CD4-positive, alpha-beta T cell treated with Interleukin-17A for 4 hours (primary cell): ENCODE measurements at places on chromosomes 13 and 19.

DNA sequence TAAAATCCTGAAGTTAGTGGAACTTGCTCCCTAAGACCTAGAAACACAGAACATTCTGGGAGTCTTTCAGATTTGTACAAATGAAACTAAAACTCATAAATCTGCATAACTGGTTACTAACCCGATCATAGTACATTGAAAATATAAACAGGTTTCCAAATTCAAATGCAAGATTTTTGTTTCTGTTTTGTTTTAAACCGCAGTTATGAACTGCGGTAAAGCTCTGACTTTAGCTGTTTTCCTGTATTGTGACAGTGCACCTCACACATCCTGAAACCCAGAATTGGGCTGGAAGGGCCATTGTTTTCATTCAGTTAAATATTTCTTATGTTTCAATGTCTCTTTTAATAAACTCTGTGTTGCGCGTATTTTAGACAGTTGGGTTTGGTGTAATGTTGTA is 204.7 kb downstream of the SHISA2 start:
- DNase-seq = peak; percentile 14

DNA sequence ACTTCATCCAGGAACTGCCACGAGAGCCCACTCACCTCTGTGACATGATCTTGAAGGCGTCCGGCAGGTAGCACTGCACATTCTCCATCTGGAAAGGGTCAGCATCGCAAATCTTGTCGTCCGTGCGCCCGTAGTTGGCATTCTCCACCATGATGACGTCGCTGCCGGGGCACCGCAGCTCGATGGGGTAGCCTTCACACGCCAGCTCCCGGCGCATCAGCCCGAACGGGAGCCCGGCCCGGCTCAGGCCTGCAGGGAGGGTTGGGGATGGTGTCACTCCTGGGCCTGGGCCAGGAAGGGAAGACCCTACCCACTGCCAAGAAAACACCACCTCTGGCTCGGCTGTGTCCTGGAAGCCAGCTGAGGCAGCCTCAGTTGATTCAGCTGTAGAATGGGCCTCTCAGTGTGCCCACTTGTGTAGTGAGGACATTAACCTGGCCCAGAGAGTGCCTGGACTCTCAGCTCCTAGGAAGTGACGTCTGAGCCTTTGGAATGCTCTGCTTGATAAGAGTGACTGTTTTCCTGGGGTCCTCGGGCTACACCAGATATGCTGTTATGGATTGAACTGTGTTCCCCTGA is 28.4 kb downstream of the ADGRL1 start:
- no peak for DNase-seq

DNA sequence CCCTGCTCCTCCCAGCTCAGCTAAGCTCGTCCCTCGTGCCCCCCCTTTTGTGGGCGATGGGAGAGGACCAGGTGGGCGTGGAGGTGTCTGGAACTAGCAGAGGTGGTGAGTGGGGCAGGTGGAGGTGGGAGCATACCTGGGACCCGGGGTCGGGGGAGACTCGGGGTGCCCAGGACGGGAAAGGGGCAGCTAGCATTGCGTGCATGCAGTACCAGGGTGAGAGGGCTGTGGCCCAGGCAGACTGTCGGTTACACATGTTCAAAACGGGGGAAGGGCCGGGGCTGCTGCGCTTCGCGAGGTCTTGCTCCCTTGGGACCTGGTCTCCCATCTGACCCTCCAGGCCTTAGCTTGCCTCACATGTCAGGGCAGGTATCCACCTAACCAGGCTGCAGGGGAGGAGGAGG is 9.1 kb downstream of the TLE5 start:
- no peak for DNase-seq

- peak; percentile 88 for DNase-seq
Measured at GRCh38 chr19:36604656-36605100, 435 bp upstream of the ZNF382 start.

DNA sequence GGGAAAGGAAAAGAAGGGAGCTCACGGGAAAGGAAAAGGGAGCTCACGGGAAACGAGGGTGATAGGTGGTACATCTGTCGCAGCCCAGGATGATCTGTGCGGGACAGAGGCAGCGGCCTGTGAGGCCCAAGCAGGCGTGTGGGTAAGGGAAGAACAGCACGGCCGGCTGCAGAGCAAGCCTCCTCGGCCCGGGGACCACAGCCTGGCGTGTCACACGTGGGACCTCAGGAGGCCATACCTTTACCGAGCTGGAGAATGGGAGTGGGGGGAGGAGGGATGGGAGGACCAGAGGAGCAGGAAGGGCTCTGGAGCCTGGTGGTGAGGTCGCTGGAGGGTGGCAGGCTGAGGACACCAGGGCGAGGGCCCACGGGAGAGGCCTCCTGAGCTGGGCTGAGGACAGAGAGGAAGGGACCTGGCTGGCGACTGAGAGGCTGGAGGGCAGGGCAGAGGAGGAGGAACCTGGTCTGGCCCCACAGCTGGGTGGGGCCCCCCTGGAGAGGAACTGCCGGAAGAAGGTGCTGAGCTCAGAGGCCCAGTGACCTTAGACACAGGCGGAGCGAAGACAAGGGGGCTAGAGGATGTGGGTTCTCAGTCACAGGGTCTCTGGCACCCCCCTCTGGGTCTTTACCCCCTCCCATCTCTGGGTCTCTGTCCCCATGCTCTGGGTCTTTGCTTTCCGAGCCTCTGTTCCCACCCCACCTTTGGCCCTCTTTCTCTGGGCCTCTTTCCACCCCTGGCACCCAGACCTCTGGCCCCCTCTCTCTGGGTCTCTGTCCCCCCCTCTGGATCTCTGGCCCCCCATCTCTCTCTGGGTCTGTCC is 2.9 kb upstream of the FTL start:
- DNase-seq = peak; percentile 51

GRCh38 chr19:15108145-15108844 is 1.1 kb downstream of the SYDE1 start:
- DNase-seq = no peak

DNA sequence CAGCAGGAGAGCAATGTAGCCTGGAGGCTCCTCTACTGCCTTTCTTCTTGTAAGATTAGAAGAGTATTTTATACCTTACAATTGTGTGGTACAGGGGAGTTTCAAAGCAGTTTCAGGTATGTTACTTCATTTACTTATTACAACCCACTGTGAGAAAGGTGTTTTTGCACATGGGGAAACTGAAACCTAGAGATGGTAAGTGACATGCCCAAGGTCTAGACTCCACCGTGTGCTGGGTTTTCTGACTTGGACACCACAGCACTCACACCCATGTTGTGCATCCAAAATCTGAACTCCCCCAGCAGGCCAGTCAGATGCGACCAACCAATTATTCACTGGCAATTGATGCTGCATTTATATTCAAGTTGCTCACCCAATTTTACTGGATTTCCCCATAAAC is 22.8 kb downstream of the ERICH6B start:
- DNase-seq = no peak

DNA sequence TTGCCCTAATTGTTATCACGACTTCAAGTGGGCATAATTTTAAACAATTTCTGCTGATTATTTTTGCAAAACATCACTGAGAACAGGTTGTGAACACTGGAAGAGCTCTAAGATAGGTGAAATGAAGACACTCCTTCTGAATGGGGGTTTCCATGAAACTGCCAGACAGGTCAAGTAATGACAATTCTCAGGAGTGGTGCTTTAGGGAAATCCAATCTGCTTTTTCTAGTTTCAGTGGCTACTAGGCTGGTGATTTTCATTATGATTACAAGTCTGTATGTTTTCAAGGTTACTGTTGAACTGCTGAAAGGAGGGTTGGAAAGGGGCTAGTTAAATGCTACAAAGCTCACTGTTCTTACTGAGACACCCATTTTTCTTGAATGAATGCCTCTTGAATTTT is 1724.2 kb downstream of the PCDH9 start:
- no peak for DNase-seq

DNA sequence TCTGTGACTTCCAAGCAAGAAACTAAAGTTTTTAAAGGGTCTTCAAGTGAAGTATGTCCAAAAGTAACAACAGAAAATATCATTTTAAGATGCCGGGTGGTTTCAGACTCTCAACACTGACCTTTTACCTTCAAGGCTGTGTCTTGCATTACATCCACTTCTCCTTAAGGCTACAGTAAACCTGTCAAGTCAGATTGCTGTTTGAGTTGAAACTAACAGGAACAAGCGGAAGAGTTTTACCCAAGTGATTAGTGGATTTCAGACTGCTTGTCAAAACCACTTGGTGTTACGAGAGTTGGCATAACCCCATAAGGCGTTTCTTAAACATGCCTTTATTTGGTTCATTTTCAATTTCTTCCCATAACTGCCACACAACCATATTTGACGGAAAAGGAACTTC is 283.1 kb downstream of the DCT start:
- no peak for DNase-seq

- DNase-seq = no peak
Measured at GRCh38 chr13:104683789-104684188, 1617.6 kb upstream of the SLC10A2 start.

DNA sequence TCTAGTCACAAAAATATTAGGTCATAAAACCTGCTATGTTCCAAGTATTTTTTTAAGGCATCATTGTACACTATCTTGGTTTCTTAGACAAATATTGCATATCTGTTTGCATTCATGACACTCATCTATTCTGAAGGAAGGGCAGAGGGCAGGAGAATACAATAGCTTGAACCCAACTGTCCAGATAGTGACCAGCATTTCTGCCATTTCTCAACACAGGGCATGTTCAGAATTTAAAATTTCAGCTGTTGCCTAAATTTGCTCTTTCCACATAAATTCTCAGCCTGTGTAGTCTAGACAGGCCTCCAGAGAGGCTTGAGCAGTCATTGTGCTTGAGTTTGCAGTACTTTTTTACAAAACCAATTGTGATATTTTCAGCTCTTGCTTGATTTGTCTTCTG is 119.5 kb downstream of the ZAR1L start:
- no peak for DNase-seq

DNA sequence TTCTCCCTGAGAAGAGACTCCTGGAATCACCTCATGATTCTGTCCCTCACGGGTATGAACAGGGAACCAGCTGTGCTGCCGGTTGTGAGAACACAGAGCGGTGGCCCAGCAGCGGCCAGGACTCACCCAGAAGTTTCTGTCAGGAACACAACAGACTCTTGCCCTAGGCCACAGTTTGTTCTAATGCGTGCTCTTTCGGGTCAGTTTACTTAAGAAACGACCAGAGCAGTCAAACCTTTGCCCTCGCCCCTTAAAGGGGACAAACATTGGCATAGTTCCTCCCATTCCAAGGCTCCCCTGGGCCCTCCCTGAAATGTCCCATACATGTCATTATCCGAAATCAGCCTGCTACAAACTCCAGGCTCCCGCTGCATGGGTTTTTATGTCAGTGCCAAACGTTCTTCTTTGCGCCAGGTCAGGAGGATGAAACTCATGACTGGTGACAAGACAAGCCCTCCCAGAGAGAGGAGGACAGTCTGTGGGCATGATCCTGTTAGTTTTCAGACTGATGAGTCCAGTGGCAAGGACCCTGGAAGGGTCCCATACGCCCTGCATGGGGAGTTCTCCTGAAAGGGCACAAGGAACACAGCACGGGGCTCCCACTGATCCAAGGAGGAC is 18.3 kb downstream of the ZIC5 start:
- no peak for DNase-seq

GRCh38 chr13:50370303-50370950 is 355.2 kb downstream of the KCNRG start:
- DNase-seq = no peak

DNA sequence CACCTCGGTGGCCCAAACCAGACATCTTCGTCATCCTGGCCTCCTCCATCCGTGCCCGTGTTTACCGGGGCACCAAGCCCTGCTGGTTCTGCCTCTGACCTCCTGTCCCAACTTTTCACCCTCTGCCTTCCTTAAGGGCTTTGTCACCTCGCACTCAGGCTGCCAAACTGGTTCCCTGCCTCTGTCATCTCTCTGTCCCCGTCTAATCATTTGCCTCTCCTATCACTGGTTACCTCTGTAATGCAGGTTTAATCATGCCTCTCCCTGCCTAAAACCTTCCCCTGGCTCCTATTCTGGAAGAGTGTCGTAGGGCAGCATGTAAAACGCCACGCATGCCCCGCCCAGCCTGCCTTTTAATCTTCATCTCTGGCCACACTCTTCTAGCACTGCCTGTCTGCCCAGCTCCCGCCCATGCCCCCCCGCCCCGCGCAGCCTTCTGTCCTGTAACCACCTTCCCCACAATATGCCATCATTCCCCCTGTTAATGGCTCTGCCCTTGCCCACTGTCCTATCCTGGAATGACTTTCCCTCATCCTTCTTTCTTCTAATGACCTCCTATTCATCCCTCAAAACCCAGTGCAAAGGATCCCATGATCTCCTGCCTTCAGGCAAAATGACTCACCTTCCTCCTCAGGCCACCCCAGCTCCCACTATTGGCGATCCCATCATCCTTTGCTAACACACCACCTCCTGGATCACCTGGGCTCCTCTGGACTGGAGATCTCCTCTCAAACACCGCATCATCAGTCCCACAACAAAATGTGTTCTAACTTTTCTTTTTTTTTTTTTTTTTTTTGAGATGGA is 66.7 kb downstream of the PEX11G start:
- DNase-seq = no peak

DNA sequence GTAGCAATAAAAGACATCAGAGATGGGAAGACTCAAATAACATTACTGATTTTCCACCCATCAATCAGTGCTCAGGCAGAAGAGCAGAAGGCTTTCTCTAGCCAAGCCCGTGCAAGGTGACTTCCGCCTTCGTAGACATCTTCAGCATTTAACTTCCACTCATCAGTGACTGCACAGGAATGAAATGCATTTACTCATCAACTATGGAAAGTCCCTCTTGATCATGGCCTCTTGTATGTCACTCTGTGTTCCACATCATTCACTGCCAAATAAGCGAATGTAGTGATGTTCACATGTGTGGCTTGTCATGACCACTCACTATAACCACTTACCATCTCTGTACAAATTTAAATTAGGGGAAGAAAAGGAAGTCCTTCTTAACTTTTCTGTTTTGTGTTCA is 49.4 kb downstream of the SACS start:
- DNase-seq = no peak

DNA sequence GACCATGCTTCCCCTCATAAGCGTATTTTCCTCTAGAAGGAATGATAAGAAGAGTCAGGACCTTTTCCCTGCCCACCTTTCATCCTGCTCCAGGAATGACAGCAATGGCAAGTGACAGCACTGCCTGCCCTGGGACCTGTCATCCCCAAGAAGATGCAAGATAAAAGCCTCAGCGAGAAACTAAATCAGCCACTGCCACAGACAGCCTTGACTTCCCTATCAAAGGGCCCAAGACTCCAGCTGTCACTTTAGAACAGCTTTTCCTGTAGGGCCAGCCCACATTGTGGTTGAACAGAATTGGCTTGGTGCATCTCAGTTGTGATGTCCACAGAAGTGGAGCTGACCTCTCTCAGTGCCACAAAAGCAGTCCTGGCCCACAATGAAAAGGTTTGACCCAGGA is 1.1 kb downstream of the RAB8A start:
- DNase-seq = no peak
